ENCODE measurements at places on chromosomes 11 and 22.

GRCh38 chr11:92659793-92660192, 309.7 kb upstream of the MTNR1B start:
- no peak for DNase-seq

DNA sequence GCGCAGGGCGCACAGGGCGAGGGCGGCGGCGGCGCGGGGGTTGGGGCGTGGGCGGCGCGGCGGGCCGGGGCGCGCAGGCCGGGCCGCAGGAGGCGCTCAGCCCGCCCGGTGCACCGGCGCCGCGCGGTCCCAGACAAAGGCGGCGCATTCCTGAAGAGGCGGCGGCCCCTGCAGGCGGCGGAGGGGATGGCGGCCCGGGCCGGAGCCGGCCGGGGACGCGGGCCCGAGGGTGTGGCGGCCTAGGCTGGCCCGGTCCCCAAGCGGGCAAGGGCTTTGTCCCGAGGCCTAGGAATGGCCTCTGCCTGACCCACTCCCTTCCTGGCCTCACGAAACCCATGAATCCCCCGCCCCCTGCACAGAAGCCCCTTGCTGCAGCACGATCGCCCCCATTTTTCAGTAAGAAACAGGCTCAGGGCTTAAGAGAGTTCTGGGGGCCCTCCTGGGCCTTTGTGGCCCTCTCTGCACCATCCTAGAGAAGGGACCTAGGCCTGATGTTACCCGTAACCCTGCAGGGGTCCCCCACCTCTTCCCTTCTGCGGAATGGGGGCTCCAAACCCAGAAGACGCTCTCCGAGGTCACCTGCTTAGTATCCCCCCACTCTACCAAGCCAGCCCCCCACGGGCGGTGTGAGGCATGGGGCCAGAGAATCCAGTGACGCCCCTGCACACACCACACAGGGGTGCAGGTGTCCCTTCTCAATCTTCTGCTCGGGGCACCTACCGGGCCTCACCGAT, at the start of gene RTN4R:
Gene RTN4R, minus strand, starts transcription at position 40 of the 734 bp plus-strand sequence. CDS start 226 bp downstream, outside the sequence.
- DNase-seq, result peak; percentile 33

- DNase-seq, result no peak
Observed at GRCh38 chr11:2825261-2825888, 60.2 kb downstream of the CDKN1C start.

DNA sequence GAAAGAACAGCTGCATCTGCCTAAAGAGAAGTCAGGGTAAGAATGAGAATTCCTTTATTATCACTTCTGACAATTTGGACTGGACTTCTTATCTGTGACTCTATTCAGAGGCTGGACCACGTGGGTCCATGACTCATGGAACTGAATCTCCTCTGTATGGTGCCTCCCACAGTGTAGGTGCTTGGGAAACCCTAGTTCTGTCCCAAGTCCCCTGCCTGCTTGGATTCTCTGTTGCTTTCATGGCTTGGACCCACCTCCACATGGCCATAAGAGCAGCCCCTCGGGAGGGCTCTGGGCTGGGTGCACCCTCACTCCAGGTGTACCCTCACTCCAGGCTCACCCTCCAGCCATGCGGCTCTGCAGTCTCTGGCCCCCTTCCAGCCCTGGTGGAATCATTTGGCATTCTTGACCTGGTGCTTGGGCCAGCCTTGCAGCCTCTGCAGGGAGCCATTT, 153.4 kb downstream of the CACNA1I start:
- no peak for DNase-seq

- peak; percentile 38 for DNase-seq
Observed at GRCh38 chr22:35150183-35151107, 84.5 kb downstream of the ISX start.

DNA sequence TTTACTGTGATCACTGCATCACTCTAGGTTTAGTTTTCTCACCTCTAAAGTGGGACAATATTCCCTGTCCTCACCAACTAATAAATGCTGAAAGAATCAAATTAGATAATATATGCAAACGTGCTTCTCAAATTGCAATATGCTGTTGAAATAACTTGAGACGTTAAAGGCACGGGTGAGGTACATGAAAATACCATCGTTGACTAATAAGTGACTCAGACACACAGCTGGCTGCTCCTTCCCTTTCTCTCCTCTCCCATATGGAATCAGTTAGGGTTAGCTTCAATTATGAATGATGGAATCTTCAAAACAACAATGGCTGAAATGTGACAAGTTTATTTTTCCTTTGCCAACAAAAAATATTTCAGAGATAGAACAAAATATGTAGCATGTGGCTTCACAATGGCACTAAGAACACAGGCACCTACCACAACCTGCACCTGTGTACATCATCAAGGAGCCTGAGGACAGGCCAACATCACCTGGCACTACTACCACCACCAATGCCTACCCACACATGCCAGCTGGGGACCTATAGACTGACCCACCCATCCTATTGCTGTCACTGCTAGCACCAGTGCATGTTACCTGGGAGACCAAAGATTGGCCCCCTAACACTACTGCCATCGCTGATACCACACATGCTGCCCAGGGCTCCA, 13.7 kb downstream of the GDPD4 start:
- no peak for DNase-seq

DNA sequence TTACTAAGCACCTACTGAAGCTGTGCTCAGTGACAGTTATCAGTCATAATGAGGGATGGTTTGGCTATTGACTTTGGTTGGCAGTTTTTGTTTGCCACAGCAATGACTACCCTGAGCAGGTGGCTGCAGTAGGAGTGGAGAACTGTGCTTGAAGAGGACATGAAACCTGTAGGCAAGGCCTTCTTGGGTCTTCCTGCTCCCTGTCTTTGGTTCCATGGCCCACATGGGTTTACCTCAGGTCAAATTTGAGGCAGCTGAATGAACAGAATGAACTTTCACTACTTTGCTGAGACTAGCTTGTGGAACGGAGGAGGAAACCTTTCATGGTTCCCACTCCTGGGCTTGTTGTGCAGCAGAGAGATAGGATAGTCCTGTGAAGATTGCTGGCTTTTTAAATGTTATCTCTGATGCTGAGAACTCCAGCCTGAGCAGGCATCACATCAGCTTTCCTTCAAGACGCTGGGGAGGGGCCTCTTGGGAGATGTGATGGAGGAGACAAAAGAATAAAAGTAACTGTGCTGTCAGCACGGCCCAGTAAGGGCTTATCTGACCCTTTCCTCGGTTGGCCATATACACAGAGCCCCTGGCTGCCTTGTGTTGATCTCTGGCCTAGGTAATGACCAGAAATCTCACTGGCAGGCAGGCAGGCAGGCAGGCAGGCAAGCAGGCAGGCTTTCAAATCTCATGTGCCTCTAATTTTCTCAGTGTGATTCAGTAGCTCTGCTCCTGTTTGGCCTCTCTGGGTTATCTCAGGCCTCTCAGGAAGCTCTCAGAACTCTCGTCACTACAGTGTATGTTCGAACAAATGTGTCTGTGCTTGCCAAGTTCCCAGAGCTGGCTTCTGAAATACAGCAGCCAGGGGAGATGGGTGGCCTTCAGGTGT, 12.0 kb downstream of the STIM1 start:
- DNase-seq, result no peak

- no peak for DNase-seq
Observed at GRCh38 chr11:106389101-106389500, 311.6 kb downstream of the AASDHPPT start.

- peak; percentile 37 for DNase-seq
Observed at GRCh38 chr22:29245626-29246385, 22.0 kb downstream of the RHBDD3 start.

DNA sequence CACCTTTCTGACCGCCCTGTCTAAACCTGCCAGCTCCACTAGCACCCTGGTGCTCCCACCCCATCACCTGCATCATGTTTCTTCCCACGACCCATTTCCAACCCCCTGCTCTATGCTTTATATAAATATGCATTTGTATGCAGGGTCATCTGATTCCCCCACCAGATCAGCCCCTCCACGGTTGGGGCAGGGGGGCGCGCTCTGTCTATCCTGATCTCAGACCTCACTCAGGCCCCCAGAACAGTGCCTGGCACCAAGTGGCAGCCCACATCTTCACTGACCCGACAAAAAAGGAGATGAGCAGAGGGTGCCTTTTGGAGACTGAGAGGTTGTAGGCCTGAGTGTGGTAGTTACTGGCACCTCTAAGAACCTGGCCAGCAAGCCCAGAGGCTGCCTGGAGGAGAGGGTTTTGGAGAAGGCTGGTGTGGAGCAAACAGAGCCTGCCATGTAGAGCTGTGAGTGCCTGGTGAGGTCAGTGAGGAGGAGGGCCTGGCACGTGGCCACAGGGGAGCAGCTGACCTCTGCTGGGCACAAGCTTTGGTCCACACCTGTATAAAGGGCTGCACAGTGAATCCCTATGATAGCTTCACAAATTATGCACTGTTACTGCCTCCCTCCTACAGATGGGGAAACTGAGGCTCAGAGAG, 86.3 kb upstream of the RTL6 start:
- DNase-seq, result no peak

- DNase-seq, result no peak
Observed at GRCh38 chr22:26553056-26553752, 36.7 kb downstream of the TPST2 start.

GRCh38 chr11:77698896-77699295, 61.3 kb upstream of the CLNS1A start:
- DNase-seq, result no peak

DNA sequence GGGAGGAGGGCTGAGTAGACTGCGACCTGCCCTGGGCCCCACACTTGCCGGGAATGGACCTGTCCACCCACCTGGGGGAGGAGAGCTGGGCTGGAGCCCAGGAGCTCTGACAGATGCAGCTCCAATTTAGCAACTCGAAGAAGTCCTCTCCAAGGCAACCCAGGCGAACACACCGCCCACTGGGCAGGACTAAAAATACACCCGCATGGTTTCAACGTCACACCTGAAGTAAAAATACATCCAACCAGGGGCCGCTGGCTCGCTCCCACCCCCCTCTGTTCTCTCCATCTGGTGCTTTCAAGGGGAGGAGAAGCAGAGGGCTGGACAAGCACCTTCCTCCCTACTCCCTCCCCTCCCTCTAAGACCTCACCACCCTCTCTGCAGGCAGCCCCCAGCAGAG, 119.9 kb downstream of the FEZ1 start:
- DNase-seq, result no peak

- no peak for DNase-seq
Observed at GRCh38 chr22:23002612-23003180, 67.6 kb upstream of the GNAZ start.

DNA sequence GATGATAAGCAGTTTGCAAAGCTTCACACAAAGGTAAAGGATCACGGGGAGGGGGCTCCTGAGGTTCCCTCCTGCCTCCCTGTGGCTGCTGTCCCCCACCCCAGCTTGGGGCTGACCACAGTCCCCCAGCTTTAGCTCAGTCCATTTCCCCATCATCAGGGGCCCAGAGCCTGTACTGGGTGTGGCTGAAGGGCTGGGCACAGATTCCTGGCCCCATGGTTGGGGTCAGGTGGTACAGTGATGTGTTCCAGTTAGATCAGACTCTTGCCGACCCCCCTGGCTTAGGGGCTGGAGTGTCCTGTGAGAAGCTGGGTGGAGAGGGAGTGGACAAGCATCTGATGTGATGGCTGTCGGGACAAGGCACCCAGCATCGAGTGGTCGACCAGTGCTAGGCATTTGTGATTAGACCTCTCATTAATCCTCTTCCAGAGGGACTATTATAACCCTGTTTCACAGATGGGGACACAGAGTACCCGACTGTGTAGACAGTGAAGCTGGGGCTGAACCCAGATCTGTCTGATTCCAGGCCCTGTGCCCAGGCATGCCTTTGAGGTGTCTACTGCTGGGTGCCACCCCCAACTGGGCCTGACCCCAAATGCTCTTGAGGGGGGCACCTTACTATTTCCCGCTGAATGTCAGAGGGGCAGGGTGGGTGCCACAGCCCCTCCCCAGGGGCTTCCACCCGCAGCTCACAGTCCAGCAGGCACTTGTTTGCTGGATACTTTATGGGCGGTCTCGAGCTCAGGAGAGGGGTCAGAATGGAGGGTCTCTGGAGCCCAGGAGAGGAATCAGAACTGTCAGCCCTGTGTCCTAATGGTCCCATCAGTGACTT, 4.3 kb downstream of the SHANK3 start:
- no peak for DNase-seq

DNA sequence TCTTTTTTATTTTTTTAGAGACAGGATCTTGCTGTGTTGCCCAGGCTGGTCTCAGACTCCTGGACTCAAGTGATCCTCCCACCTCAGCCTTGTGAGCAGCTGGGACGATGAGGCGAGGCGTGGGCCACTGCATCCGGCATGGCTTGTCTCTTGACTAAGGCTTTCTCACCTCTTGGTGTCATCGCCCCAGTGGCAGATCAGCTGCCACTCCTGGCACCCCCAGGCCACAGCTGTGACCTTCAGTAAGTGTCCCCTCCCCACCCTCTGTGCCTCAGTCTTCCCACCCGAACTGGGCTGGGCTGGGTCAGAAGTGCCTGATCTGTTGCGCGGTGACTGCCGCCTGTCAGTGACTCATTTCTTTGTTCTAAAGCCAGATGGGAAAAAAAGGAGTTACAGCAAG, 3.6 kb downstream of the SYNGR1 start:
- no peak for DNase-seq

DNA sequence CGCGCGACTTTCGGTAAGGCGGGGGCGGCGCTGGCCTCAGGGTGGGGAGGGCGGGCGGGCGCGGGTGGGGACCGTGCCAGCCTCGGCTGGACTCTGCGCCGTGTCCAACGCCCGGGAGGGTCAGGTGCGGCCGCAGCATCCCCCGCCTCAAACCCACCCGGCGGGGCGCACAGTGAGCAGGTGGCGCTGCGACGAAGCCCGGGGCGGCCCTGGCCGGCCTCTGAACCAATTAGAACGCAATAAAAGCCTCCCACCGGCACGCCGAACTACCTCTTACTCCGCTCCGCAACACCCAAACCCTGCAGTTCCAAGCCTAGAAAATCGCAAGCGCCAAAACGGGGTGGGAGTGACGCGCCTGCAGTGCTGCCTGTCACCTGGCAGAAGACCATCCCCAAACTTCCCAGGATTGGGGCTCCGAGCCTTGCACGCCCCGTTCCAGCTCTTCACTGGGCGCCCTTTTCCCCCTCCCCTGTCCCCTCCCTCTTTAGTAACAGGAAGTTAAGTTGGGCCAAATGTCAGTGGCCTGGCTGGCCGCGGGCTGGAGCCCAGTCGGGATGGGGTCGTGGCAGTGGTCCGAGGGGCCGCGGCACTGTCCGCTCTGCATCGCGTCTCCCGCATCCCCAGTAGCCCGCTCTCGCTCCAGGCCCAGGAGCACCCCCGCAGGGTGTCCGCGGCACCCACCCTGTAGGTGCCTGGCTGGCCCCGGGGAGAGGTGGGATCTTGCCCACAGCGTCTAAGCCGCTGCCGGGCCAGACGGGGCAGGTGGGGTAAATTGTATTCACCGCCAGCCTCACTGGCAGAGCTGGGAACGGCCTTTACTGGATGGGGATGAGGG, 541 bp downstream of the MICAL2 start:
- DNase-seq, result no peak

DNA sequence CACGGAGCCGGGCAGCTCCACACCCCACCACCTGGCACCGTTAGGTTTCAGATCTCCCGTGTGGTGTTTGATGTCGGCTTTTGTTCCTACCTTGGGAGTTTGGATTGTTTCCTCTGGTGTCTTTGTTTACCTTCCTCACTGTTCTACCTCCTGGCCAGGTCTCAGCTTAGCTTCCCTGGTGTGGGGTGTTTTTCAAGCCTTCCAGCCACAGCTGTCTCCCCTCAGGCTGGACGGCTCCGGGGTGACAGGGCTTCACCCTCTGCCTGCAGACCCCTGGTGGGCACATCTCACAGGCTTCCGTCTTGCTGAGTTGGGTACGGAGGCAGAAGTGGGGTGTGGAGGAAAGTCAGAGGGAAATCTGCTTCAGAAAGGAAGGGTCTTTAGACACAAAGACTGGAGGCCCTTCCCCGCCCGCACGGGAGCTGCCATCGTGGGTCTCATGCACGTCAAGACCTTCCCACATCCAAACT, 59.6 kb upstream of the EMID1 start:
- DNase-seq, result no peak

GRCh38 chr11:66619080-66619554, 2.7 kb downstream of the RBM14 start:
- DNase-seq, result no peak

- DNase-seq, result no peak
Observed at GRCh38 chr22:40716116-40716515, 36.8 kb downstream of the MCHR1 start.

Data from stimulated activated CD8-positive, alpha-beta memory T cell treated with anti-CD3 and anti-CD28 coated beads, Interleukin-15, amount 100 ng/mL, for 24 hours (primary cell).